ENCODE measurements at places on chromosomes 4 and X.

- DNase-seq, result no peak
Observed at GRCh38 chrX:118665204-118665603, 62.2 kb upstream of the IL13RA1 start.

DNA sequence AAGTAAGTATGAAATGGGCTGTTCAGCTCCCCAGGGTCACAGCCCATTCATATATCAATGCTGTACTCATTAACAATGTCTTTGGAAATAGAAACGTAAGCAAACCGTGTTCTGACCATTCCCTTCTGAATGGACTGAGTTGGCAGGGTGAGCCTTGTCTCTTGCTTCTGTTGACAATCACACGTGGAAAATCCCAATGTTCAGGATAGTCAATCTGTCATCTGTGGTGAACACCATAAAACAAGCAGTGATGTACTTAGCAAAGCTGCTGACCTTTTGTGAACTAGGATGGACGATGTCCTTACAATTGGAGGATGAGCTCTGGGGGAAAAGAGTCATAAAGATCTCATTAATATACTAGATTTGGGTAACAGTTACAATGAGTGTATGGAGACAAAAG is 109.6 kb upstream of the PAQR3 start:
- no peak for DNase-seq

DNA sequence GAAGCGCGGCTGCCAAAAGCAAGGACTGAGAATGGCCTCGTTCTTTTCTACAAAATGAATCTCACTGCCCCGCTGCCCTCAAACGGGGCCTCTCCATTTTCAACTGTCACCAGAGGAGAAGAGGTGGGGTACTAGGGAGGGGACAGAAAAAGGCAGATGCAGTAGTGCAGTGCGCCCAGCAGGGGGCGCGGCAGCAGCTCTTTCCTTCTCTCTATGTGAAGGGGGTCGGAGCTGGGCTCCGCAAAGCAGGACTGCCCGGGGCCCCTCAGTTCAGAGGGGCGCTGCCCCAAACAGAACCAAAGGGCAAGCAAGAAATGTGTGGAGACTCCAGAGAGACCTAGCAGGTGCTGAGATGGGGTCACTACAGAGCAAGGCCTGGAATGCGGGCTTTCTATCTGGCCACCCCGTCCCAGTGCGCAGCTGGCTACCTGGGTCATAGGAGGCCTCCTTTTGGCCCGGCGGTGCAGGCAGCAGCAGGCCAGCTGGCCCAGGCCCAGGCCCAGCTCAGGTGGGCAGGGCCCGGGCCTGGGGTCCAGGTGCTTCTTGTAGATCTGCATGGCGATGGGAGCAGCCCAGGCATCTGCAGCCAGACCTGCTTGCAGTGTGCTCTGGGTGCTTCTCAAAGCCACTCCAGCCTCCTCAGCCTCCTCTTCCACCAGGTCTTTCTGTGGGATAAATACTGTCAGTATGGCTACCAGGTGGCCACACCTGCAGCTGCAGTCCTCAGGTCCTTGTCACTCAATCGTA is 5.9 kb downstream of the IRAK1 start:
- no peak for DNase-seq

GRCh38 chr4:128357286-128357685 is 69.7 kb upstream of the PGRMC2 start:
- no peak for DNase-seq

DNA sequence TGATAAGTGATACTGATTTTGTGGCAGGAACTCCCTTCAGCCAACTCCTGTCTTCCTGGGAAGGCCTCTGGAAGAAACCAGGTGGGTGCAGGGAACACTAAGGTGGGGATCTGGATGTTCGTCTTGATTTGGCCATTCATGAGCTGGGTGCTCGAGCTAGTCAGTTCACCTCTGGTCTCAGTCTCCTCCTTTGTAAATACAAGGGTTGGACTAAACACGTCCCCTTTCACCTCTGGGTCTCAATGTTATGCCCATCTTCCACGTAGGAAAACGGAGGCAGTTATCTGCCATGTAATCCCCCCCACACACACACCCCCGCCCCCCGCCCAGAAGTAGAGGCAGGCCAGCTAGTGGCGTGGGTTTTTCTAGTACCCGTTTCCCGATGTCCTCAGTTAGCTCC is 4.1 kb upstream of the RS1 start:
- DNase-seq, result no peak

GRCh38 chr4:152038238-152038637 is 277.4 kb upstream of the GATB start:
- no peak for DNase-seq

- no peak for DNase-seq
Observed at GRCh38 chr4:113840861-113841260, 79.3 kb upstream of the CAMK2D start.

DNA sequence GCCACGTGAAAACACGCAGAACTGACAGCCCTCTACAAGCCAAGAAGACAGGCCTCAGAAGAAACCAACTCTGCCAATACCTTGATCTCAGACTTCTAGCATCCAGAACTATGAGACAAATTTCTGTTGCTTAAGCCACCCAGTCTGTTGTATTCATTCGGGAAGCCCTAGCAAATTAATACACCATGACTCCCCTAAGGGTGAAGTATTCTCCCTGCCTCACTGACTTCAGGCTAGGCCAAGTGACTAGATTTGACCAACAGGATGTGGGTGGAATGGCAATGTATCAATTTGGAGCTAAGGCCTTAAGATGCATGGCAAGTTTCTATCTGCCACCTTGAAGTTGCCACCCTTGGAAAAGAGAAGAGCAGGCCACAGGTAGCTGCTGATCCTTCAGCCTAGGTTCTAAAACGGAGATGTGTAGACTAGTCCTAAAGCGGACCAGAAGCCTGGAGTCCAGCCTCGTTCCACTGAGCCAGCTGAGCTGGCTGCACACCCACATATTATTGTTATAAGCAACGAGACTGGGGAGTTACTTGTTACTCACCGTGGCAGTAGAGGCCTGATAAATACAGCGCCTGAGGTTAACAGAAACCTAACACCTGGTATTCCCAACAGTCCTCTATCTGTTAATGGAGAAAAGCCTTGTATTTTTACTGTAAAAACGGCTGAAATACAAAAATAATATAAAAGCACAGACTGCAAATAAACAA is 16.4 kb downstream of the SCARB2 start:
- no peak for DNase-seq

DNA sequence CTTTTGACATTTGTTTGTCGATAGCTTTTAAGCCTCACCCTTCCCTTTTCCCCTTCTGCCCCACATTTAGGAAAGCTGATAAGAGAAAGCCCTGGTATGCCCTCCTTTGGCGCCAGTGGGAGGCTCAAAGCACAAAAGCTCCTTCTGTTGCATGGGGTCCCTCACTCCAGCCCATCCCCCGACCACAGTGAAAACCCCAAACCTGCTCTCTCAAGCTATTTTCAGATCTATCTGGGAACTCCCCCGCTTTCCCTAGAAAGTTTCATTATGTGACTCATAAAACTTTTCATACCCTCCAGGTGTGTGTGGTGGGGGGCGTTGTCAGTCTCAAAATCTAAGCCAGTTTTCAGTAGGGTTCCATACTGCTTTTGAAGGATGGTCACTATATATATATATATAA is 259.0 kb upstream of the PCDH7 start:
- no peak for DNase-seq

- no peak for DNase-seq
Observed at GRCh38 chr4:150647008-150647407, 65.1 kb downstream of the MAB21L2 start.

DNA sequence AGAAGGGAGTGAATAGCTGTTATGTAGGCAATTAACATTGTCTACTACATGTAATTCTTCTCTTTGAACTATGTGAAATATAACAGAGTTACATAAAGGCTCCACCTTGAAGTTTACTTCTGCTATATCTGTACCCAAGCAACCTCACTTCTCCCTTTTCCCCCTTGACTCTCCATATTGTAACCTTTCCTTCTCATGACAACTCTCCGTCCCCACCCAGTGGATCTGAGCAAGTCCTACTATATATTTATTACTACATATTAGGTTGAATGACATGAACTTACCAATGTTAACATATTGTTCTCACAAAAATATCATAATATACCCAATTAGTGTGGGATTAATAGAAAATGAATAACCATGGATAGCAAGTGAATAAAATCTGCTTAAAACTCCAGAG is 93.2 kb upstream of the ATP8A1 start:
- DNase-seq, result no peak

- no peak for DNase-seq
Observed at GRCh38 chr4:165678236-165678935, 194.7 kb upstream of the TLL1 start.

DNA sequence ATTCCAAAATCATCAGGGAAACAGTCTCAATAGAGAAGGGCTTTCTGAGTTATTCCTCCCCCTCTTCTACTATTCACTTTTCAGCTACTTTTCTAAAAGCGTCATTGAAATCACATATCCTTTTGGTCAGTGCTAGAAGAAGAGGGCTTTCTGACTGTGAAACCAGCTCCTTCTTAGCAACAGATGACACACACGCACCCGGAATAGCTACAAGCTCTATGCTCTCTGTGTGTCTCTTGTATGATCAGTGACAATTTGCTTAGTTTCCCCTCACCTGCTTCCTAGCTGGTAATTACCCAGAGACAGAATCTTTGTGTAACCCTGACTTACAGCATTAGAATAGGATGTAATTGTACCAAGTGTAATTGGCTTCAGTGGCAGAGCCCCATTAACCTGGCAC is 268.1 kb upstream of the SLITRK2 start:
- DNase-seq, result no peak

DNA sequence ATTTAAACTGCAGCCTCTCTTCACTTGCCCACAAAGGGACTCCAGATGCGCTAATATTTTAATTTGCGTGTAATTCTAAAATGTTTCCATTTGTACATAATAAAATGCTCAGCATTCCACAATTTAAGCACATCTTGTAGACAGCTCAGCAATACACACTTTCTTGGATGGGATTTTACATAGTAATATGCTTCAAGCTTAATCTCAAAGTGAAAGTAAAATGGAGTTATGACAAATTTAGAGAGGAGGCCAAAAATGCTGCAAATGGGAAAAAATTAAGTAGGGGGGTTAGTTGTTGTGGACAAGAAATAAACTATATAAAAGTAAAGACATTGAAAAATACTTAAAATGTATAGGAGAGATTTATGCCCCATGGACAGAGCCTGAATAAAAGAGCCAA is 149.1 kb downstream of the FBXO8 start:
- no peak for DNase-seq

GRCh38 chrX:42098900-42099299 is 175.5 kb upstream of the CASK start:
- DNase-seq, result no peak

- no peak for DNase-seq
Observed at GRCh38 chrX:107659768-107660167, 31.5 kb downstream of the PRPS1 start.

- DNase-seq, result no peak
Observed at GRCh38 chr4:10971800-10972401, 287.3 kb upstream of the CLNK start.

All from activated T-helper 1 cell treated with Interleukin-2 at 50 U/mL for 16 hours (primary cell).